GM23338 (cell line): ENCODE measurements at places on chromosomes 1 and 21. TPM values are rescaled to one million over a fixed set of nuclear protein-coding genes. Genes with fewer than 3 reads are reported as not detected.

DNA sequence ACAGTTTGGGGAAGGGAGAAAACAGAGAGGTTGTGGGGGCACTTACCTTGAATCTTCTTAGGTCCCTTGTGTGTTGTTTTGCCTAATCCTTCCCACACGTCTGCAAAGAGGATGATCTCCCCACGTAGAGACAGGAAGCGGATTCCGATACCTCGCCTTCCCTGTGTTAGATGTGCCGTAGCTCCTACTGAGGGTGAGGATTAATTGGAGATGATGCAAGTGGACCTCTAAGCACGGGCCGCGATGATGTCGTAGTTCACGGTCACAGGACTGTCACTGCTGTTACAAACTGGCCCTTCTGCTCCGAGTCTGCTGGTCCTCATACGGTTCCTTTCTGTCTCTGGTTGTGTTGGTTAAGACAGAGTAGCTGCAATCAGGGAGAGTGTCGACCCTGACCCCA, 27.7 kb downstream of the GALNT2 start:
- H3K27me3 ChIP-seq: no peaks in the 10 kb centered on the region
- no peaks in the 10 kb centered on the region; the same call in 1 of the 2 replicates for H3K36me3 ChIP-seq
- no peak for DNase-seq
- H3K4me3 ChIP-seq: no peak overlapping the region
- H3K27ac ChIP-seq: no peak overlapping the region

Gene SLC6A17
- 0.17 and 0.27 TPM in 2 replicates for total RNA-seq

Gene GTF2B
- 19.9 and 22.7 TPM in 2 replicates for total RNA-seq

- no peaks in the 10 kb centered on the region for H3K36me3 ChIP-seq
- H3K4me1 ChIP-seq: peaks cover 11% of the 10 kb centered on the region
- no peak overlapping the region for H3K4me3 ChIP-seq
- DNase-seq: no peak
- H3K27ac ChIP-seq: no peak overlapping the region
- no peaks in the 10 kb centered on the region for H3K27me3 ChIP-seq
Observed at GRCh38 chr1:21592086-21592865, 76.9 kb downstream of the RAP1GAP start.

Gene APOBEC4
- total RNA-seq: not detected in 2 replicates

- 0 out of 2 replicates have a peak, but pooled peaks cover 4% of the 10 kb centered on the region for H3K36me3 ChIP-seq
- H3K4me3 ChIP-seq: no peak overlapping the region
- peaks cover 21% of the 10 kb centered on the region for H3K4me1 ChIP-seq
- no peak overlapping the region for H3K27ac ChIP-seq
- no peaks in the 10 kb centered on the region for H3K27me3 ChIP-seq
Observed at GRCh38 chr1:230381049-230381467, 45.1 kb downstream of the PGBD5 start.

Gene CFAP45
- total RNA-seq: not detected in 2 replicates

Gene BMP8B
- total RNA-seq: 0.43 and 0.90 TPM in 2 replicates

GRCh38 chr1:50492142-50492541, 68.9 kb upstream of the DMRTA2 start:
- no peak for DNase-seq
- no peak overlapping the region for H3K4me3 ChIP-seq
- 0 out of 2 replicates have a peak, but pooled peaks cover 5% of the 10 kb centered on the region for H3K36me3 ChIP-seq
- H3K27ac ChIP-seq: no peak overlapping the region

Gene KIF17
- total RNA-seq: 13.3 and 18.6 TPM in 2 replicates

GRCh38 chr1:201015551-201016091, 7.9 kb downstream of the KIF21B start:
- peaks cover 40% of the 10 kb centered on the region for H3K4me1 ChIP-seq
- no peaks in the 10 kb centered on the region for H3K27me3 ChIP-seq
- no peak overlapping the region for H3K27ac ChIP-seq

- no peaks in the 10 kb centered on the region; the same call in 1 of the 2 replicates for H3K36me3 ChIP-seq
- H3K27ac ChIP-seq: no peak overlapping the region
- H3K4me1 ChIP-seq: no peaks in the 10 kb centered on the region
Observed at GRCh38 chr1:46581681-46582455, 22.2 kb downstream of the MKNK1 start.

Gene CD5L
- total RNA-seq: not detected in 2 replicates

Gene OR2M3
- not detected in 2 replicates for total RNA-seq

DNA sequence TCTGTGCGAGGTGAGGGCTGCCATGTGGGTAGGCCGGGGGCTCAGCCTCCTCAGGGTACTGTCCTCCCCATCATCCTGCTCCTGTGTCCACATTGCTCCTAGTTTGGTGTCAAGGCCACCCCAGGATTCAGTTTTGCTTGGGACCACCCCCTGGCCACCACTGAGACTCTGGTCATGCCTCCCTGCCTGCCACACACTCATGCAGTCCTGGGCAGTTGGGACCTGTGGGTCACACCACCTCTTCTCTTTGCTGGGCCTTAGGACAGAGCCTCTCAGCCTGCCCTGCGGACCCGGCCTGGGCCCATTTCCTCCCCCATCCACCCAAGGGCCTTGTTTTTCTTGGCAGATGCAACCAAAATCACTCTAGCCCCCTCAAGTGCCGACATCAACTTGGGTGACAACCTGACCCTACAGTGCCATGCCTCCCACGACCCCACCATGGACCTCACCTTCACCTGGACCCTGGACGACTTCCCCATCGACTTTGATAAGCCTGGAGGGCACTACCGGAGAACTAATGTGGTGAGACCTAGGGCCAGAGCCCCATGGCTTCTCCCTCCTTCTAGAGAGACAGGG, 19.4 kb downstream of the TMEM81 start:
- no peak for DNase-seq
- H3K36me3 ChIP-seq: no peaks in the 10 kb centered on the region
- no peaks in the 10 kb centered on the region for H3K4me1 ChIP-seq
- no peaks in the 10 kb centered on the region for H3K27me3 ChIP-seq
- H3K27ac ChIP-seq: no peak overlapping the region
- no peak overlapping the region for H3K4me3 ChIP-seq

DNA sequence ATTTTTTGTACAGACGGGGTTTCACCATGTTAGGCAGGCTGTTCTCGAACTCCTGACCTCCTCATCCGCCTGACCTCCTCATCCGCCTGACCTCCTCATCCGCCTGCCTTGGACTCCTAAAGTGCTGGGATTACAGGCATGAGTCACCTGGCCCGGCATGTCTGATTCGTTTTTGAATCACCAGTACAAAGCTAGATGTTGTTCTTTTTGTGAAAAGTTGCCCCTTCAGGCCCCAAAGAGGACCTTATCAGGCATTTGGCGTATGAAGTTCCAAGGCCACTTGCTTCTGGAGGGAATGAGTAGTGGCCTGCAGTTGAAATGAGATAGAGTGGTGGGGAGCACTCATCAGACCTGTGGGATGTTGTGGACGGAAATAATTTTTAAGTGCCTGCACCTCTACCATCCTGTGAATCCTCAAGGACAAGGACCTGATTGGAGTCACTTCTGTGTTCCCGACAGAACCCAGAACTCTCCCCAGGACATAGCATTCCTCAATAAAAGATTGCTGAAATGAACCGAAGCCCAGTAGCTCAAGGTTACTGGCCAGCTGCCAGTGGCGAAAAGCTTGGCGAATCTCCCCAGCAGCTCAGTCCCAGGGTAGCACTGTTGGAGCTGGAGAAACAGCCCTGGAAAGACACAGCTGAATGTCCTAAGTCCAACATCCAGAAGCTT, 50.1 kb downstream of the NDUFS5 start:
- DNase-seq: no peak
- H3K36me3 ChIP-seq: no peaks in the 10 kb centered on the region
- H3K4me3 ChIP-seq: no peak overlapping the region
- H3K27me3 ChIP-seq: peaks cover 5% of the 10 kb centered on the region; the same call in 1 of the 2 replicates
- no peak overlapping the region for H3K27ac ChIP-seq

DNA sequence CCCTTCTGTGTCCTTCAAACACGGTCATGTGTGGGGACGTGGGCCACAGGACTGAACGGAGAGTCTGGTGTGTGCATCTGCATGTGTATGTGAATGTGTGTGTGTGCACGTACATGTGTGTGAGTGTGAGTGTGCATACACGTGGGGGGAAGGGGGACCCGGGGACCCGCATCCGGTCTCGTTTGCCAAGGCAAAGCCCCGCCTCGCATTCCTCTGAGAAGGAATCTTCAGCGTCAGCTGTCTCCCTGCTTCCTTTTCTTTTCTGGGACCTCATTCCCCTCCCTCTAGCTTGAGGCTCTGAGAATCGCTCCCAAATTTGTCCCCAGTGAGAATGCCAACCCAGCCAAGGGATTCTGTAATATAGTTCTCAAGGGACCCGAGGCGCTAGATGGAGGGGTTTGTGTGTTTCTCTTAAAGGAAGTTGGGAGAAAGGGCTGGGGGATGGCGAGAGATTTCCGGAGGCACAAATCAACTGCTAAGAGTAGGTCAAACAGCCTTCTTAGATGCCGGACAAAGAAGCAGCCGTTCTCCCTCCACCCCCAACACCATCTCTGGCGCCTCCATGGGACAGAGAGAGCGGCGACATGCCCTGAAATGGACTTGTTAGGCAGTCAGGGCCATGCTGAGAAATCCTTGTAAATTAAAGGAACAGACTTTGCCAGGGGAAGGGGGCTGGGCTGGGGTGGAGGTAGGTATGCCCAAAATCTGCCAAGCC, 6.6 kb downstream of the IFFO2 start:
- peak; percentile 72 for DNase-seq
- H3K27me3 ChIP-seq: peaks cover 8% of the 10 kb centered on the region
- H3K4me3 ChIP-seq: peak overlapping the region; percentile 27; the same call in 1 of the 2 replicates
- peaks cover 37% of the 10 kb centered on the region for H3K4me1 ChIP-seq
- H3K27ac ChIP-seq: peak overlapping the region; percentile 81

DNA sequence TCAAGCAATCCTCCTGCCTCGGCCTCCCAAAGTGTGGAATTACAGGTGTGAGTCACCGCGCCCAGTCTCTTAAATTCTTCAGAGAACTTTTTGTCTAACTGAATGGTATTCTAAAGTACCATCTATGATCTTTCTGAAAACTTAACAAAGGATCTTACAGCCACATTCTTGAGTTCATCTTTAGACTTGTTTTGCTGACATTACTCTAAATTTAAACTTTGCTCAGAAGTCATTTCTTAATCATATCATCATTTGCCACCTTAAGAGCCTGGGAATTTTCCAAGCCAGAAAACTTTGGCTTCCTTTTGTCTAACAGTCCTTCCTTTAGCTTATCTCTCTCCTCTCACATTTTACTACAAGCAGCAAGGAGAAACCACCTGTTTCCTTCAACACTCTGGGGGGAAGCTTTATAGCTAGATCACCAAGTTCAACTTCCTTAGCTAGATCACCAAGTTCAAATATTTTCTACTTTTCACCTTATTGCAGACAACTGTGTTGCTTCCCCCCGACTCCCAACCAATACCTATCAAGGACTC, 5.4 kb upstream of the ZBTB8A start:
- H3K27ac ChIP-seq: no peak overlapping the region
- DNase-seq: no peak
- peaks cover 8% of the 10 kb centered on the region for H3K27me3 ChIP-seq
- no peaks in the 10 kb centered on the region for H3K36me3 ChIP-seq

- H3K4me1 ChIP-seq: no peaks in the 10 kb centered on the region
- H3K27me3 ChIP-seq: no peaks in the 10 kb centered on the region
- H3K4me3 ChIP-seq: no peak overlapping the region
Observed at GRCh38 chr1:25150985-25151495, 81.3 kb downstream of the SYF2 start.

- H3K27ac ChIP-seq: no peak overlapping the region
- no peaks in the 10 kb centered on the region for H3K36me3 ChIP-seq
- peak; percentile 17 for DNase-seq
- H3K4me3 ChIP-seq: no peak overlapping the region
- H3K4me1 ChIP-seq: no peaks in the 10 kb centered on the region
- no peaks in the 10 kb centered on the region for H3K27me3 ChIP-seq
Observed at GRCh38 chr1:56284928-56285327, 294.4 kb downstream of the PLPP3 start.

DNA sequence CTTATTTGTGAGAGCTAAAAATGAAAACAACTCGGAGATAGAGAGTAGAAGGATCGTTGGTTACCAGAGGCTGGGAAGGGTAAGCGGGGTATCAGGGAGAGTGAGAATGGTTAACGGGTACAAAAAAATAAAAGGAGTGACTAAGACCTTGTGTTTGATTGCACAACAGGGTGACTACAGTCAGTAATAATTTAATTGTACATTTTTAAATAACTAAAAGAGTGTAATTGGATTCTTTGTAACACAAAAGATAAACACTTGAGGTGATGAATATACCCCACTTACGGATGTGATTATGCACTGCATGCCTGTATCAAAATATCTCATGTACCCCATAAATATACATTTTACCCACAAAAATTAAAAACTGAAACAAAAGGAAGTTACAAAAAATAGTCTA, 29.4 kb downstream of the FOXJ3 start:
- no peaks in the 10 kb centered on the region for H3K27me3 ChIP-seq
- no peak for DNase-seq
- no peaks in the 10 kb centered on the region for H3K4me1 ChIP-seq
- H3K36me3 ChIP-seq: peaks cover 1% of the 10 kb centered on the region; the same call in 1 of the 2 replicates
- H3K4me3 ChIP-seq: no peak overlapping the region

DNA sequence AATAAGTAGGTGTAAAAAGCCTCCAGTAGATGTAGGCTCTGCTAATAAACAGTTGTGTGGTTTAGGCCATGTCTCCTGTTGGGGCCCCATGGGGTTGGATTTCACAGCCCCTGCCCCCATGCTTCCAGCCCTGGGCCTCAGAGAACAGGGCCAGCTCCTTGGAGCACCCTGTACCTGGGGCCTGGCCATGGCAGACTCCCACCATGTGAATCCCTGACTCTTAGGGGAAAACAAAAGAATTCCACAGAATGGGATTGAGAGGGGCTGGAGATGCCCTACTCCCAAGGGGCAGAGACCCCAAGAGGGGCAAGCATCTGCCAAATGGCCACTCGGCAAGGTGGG, 11.5 kb downstream of the LRP8 start:
- H3K27me3 ChIP-seq: no peaks in the 10 kb centered on the region
- H3K27ac ChIP-seq: no peak overlapping the region; the same call in 1 of the 2 replicates
- H3K4me3 ChIP-seq: no peak overlapping the region
- H3K4me1 ChIP-seq: no peaks in the 10 kb centered on the region
- H3K36me3 ChIP-seq: peaks cover 2% of the 10 kb centered on the region; the same call in 1 of the 2 replicates
- no peak for DNase-seq

Gene BRDT
- total RNA-seq: 0.19 and 0.80 TPM in 2 replicates

GRCh38 chr1:223628233-223629125, 37.0 kb downstream of the CAPN8 start:
- H3K27me3 ChIP-seq: no peaks in the 10 kb centered on the region
- no peak overlapping the region for H3K27ac ChIP-seq
- DNase-seq: peak; percentile 75
- H3K4me3 ChIP-seq: no peak overlapping the region
- no peaks in the 10 kb centered on the region for H3K4me1 ChIP-seq
- no peaks in the 10 kb centered on the region for H3K36me3 ChIP-seq

DNA sequence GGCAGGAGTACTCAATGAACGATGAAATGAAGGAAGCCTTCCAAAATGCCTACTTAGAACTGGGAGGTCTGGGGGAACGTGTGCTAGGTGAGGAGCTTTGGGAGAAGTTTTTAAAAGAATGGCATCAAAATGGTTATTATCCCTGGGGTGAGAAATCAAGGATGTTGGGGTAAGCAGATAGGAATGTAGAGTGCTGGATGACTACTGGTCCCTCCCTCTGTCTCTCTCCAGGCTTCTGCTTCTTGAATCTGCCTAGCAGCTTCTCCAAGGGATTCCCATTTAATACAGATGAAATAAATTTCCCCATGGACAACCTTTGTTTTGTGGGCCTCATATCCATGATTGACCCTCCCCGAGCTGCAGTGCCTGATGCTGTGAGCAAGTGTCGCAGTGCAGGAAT, 19.0 kb upstream of the CASQ1 start:
- H3K36me3 ChIP-seq: no peaks in the 10 kb centered on the region
- DNase-seq: no peak
- H3K4me3 ChIP-seq: peak overlapping the region; percentile 29; the same call in 1 of the 2 replicates
- H3K27me3 ChIP-seq: no peaks in the 10 kb centered on the region

Gene IL20
- not detected in 2 replicates for total RNA-seq
